ENCODE measurements at places on chromosomes 2 and 18. TPM values are rescaled to one million over a fixed set of nuclear protein-coding genes. Genes with fewer than 3 reads are reported as not detected.

UGT1A3 gene
- 3.2 TPM for total RNA-seq

LOXHD1 gene
- total RNA-seq, result 0.16 TPM

DNA sequence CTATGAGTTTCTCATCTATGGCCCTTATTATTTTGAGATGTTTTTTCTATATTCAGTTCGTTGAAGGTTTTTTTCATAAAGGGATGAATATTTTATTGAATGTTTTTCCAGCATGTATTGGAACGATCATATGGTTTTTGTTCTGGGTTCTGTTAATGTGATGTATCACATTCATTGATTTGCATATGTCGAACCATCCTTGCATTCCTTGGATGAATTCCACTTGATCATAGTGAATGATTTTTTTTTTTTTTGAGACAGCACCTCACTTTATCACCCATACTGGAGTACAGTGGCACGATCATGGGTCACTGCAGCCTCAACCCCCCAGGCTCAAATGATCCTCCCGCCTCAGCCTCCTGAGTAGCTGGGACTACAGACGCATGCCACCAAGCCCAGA lies 5.5 kb upstream of the NEMP2 start:
- no peak for DNase-seq

- no peak for DNase-seq
These were observed 260.9 kb downstream of the ICOS start for GRCh38 chr2:204197336-204198005.

DNA sequence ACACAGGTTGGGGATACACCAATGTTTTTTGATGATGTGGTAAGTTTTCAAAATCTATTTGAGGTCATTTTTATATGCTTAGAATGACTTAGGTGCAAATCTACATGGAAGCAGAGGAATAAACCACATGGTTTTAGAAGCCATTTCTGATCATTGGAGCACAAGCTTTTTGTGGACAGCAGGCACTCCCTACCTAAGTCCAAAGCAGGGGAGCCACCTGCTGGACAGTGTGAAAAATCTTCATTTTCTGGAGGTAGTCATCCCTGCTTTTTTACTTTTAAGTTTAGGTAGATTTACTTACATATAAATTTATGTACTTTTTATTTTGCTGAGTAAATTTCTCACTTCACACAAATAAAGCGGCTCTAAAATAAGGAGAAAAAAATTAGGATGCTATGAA lies 323.2 kb downstream of the PLCL1 start:
- DNase-seq, result peak; percentile 17
